Pulmonary artery endothelial cell (primary cell): ENCODE measurements at places on chromosomes 16 and 17. TPM values are rescaled to one million over a fixed set of nuclear protein-coding genes. Genes with fewer than 3 reads are reported as not detected.

The EFCAB13 gene
- 3.1 and 7.4 TPM in 2 replicates for total RNA-seq

The CTRB1 gene
- total RNA-seq: not detected in 2 replicates

The RGS11 gene
- 2.7 and 4.6 TPM in 2 replicates for total RNA-seq

The PIRT gene
- total RNA-seq: not detected in 2 replicates

The CXCL16 gene
- total RNA-seq: 2.4 and 7.4 TPM in 2 replicates

The KRTAP1-3 gene
- not detected in 2 replicates for total RNA-seq

GRCh38 chr16:27718201-27719105 lies 168.5 kb downstream of the KATNIP start:
- DNase-seq: no peak

GRCh38 chr17:7852262-7852670 lies 2.6 kb upstream of the TMEM88 start:
- no peak for DNase-seq

DNA sequence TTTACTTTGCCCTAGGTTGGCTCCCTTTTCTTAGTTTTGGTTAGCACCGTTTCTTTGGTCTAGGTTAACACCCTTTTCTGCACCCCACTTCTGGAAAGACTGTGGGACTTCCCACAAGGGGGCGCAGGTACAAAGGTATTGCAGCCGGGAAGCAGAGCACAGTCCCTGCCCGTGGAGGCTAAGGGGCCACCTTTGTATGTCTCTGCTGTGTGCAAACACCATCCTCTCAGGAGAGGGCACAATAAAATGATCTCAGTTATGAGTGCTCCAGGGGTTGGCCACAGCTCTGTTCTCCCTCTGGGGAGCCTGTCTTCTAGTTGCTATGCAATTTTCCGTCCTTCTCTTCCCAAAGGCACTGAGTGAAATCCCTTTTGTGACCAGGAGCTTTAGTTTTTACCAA lies 28.4 kb upstream of the TMC5 start:
- no peak for DNase-seq

DNA sequence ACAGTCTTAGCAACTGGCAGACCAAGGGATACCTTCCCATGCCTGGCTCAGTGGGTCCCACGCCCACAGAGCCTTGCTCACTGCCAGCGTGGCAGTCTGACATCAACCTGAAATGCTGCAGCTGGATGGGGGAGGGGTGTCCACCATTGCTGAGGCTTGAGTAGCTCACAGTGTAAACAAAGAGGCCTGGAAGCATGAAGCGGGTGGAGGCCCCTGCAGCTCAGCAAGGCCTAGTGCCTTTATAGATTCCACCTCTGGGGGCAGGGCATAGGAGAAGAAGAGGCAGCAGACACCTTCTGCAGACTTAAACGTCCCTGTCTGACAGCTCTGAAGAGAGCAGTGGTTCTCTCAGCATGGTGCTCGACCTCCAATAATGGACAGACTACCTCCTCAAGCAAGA lies 263.2 kb downstream of the KIF2B start:
- no peak for DNase-seq

GRCh38 chr17:58060596-58061191 lies 22.5 kb upstream of the DYNLL2 start:
- DNase-seq: no peak

DNA sequence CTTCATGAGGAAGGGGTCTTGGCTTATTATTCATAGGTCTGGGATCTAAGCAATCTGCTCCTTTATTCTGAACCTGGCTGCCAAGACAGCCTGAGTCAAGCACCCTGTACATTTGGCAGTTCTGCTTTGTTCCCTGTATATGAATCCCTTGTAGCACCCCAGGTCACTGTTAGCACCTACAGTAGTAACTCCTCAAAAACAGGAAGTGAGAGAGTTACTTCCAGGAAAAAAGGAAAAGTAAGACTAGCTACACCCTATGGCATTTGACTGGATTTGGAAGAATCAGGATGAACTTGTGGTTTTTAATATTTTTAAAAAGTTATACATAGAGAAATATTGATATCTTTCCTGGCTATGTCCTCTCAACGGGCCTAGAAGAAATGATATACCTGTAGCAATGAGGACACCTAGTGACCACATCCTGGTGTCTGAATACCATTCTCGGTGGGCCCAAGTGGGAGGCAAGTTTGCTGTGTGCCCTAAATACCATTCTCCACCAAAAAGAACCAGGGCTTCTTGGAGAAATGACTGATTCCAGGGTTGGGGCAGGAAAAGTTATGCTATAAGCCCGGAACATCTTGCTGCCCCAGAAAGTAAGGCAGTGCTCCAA lies 9.9 kb downstream of the ANKRD40 start:
- no peak for DNase-seq

DNA sequence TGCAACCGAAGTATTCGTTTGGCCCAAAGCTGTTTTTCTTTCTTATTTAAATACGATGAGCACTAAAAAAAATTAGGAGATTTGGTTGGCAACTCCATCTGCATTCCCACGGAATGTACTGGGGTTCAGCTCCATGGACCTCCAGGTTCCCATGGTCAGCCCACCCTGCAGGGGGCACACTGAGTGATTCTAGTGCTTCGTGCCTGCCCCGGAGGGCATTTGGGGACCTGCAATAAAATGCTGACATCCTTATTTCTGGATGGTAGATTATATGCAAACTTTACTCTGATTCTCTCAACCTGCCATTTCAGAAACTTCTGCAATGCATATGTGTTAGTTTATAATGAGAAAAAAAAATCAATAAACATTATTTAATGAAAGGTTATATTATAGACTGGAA lies 339.4 kb downstream of the XYLT1 start:
- DNase-seq: no peak

GRCh38 chr17:40069751-40070708 lies 7.3 kb downstream of the THRA start:
- DNase-seq: no peak

GRCh38 chr17:64147110-64148016 lies 17.4 kb upstream of the ERN1 start:
- DNase-seq: no peak

- no peak for DNase-seq
Measured at GRCh38 chr16:88897696-88898425, 31.4 kb upstream of the PABPN1L start.

GRCh38 chr16:81592353-81592866 lies 147.8 kb downstream of the CMIP start:
- DNase-seq: no peak

DNA sequence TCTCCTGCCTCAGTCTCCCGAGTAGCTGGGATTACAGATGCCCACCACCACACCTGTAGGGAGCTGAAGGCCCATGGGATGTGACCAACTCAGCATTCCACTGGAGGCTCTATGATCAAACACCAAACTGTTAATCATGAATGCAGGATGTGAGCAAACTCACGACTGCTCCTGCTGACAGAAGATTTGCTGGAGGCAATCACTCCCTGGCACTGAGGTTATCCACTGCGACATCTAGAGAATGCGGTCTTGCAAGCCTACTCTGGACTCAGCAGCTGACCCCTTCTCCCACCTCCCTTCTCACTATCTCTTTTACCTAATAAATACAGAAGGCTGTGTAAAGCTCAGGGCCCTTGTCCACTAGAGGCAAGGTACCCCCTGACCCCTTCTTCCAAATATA lies 4.9 kb downstream of the TEX14 start:
- no peak for DNase-seq

DNA sequence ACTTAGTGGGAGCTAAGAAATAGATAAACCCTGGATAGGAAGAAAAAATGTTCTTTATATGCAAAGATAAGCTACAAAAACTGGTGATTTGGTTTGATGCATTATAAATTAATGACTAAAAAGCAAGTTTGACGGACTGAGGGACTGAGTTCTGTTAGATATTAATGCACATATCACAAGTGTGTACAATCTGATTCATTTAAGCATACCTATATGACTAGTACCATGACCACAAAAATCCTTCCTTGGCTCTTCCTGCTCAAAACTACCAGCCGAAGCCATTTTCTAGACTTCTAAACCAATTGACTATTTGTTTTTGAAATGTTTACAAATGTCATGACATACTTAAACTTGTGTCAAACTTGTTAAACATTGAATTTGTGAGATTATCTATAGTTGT lies 374.5 kb upstream of the MON1B start:
- DNase-seq: no peak

- no peak for DNase-seq
Measured at GRCh38 chr17:55580596-55581133, 69.4 kb upstream of the SMIM36 start.

- DNase-seq: no peak
Measured at GRCh38 chr16:80790751-80791150, 13.6 kb downstream of the CDYL2 start.

DNA sequence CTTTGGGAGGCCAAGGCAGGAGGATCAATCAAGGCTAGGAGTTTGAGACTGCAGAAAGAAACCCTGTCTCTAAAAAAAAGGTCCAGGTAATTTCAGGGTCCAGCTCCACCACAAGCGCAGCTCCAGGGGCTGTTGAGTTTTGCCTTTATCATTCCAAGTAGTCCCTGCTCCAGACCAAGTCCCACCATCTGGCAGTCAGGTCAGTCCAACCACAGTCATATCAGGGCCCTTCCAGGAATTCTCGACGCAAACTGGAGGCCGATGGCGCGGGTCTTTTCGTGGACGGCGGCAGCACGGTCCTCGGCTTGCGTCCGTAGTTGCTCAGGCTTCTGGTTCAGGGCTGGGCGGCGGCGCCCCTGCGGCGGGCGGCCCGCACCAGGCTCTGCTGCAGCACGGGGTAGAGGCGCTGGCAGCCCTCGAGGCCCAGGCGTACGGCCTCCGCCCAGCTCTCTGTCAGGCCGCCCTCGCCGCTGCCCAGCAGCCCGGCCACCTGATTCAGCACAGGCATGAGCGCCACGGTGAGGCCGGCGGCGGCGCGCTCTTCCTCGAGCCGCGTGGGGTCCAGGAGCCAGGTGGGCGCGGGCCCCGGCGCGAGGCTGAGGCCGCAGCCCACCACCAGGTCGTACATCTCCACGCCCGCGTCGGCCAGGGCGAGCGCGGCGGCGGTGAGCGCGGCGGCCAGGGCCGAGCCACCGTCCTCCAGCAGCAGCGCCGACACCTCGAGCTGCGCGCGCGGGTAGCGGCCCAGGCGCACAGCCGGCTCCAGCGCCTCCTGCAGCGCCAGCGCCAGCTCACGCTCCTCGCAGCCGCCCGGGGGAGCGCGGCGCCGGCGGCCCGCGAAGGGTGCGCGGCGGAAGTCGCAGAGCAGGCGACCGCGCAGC lies 752 bp downstream of the EXOSC6 start:
- DNase-seq: no peak

- peak; percentile 30 for DNase-seq
Measured at GRCh38 chr16:63613701-63614100, 1508.2 kb downstream of the CDH11 start.

- no peak for DNase-seq
Measured at GRCh38 chr17:78267253-78268073, 36.0 kb downstream of the TMEM235 start.

DNA sequence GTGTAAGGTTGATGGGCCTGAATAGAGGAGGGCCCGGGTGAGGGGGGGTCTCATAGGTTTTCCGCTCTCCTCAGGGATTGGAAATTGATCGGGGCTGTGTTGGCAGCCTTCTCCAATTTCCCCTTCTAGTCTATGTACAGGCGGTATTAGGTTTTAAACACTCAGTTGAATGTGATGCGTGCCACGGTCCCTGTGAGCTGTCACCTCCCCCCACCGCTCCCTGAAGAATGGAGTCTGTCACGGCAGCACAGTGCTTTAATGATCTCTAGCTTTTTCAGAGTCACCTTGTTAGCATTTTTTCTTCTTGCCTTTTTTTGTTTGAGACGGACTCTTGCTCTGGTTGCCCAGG lies 800 bp downstream of the COX4I1 start:
- no peak for DNase-seq

DNA sequence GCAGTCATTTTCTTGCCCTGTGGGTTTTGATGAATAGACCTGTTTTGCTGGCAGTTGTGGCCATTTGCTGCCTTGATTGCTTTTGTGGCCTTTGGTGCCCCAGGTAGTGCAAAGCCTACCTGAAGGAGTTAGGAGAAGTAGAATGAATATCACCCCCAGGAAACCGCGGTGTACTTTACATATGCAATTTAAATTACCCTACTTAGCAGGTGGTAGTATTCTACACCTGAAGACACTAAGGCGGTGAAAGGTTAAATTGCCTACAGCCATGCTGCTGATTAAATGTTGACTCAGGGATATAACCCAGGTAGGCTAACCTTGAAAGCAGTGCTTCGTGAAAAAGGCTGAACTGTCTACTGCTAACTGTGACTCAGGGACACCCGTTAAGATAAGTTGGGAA lies 27.2 kb upstream of the WWOX start:
- DNase-seq: no peak

- DNase-seq: no peak
Measured at GRCh38 chr16:1466968-1467521, 7.8 kb downstream of the CLCN7 start.

DNA sequence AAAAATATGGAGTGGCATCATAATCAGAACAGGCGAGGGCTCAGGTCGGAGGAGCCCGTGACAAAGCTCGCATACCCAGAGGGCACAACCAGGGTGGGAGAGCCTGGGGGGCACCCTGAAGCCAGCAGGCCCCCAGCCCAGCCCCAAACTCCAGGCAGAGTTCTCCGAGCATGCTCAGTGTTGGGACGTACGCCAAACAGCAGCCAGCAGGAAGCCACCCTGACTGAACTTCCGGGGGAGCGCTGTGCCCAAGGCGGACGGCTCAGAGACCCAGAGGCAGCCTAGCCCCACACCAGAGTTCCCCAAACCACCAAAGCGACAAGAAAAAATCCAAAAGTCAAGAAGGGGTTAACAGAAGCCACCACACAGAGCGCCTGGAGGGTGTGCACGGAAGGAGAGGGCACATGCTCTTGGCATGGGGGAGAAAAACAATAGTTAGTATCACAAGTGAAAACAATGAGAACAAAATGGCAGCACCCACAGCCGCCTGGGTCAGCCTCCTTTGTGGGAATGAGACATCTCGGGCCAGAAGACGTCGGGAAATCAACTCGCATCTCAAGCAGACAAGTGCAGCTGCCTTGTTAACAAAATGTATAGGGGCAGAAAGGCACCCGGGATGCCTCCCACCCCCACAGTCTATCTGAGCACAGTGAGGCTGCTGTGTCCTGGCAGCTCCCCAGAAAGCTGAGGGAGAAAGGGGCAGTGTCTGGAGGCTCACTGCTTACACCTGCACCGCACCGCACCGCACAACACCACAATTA lies 11.9 kb downstream of the EXOC7 start:
- DNase-seq: no peak

GRCh38 chr16:66539623-66540469 lies 10.1 kb downstream of the TK2 start:
- DNase-seq: no peak

DNA sequence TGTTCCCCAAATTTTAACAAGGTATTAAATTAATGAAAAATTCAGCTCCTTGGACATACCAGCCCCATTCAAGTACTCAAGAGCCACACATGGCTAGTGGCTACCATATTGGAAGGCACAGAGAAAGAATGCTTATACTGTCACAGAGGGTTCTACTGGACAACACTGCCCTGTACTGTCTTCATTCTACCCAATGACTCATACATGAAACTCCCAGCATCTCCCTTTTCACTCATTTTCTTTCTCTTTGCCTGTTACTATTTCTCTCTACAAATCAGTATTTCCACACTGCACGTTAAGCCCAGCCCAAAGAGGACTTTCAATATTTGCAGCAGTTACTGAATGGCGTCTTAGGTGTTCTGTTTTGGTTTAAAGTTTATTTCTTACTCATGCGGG lies 72.1 kb upstream of the RCVRN start:
- no peak for DNase-seq

GRCh38 chr17:7845359-7846062 lies 9.4 kb upstream of the TMEM88 start:
- DNase-seq: no peak
